ENCODE measurements at places on chromosomes 2 and 18.

- no peak for DNase-seq
Measured at GRCh38 chr2:120611961-120612360, 123.7 kb upstream of the GLI2 start.

GRCh38 chr2:37892436-37893114 lies 32.5 kb upstream of the RMDN2 start:
- no peak for DNase-seq

DNA sequence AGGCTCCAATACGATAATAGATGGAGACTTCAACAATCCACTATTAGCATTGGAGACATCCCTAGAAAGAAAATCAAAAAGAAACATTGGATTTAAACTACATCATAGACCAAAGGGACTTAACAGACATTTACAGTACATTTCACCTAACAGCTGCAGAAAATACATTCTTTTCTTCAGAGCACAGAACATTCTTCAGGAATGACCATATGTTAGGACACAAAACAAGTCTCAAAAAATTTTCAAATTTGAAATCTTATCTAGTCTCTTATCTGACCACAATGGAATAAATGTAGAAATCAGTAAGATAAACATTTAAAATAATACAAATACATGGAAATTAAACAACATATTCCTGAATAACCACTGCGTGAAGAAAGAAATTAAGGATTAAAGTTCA lies 68.7 kb downstream of the STRADB start:
- DNase-seq, result no peak

- DNase-seq, result no peak
Measured at GRCh38 chr2:240963065-240963867, 35.2 kb upstream of the SNED1 start.

DNA sequence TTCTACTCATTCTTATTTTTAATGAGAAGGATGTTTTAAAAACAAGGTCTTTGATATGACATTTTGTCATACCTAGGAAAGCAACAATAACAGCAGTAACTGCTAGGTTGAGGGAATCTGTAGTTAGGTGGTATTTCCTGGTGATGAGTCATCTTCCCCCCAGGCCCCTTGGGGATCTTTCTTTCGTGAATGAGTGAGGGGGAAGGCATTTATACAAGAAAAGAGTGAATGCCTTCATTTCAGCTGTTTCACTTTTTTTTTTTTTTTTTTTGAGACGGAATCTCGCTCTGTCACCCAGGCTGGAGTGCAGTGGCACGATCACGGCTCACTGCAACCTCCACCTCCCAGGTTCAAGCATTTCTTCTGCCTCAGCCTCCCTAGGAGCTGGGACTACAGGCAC lies 108.6 kb downstream of the MAP4K4 start:
- DNase-seq, result no peak

- no peak for DNase-seq
Measured at GRCh38 chr2:113283704-113284284, 5.1 kb upstream of the PAX8 start.

GRCh38 chr2:15782009-15782751 lies 158.2 kb upstream of the MYCN start:
- DNase-seq, result no peak

GRCh38 chr2:151614606-151615306 lies 119.5 kb downstream of the NEB start:
- DNase-seq, result no peak

DNA sequence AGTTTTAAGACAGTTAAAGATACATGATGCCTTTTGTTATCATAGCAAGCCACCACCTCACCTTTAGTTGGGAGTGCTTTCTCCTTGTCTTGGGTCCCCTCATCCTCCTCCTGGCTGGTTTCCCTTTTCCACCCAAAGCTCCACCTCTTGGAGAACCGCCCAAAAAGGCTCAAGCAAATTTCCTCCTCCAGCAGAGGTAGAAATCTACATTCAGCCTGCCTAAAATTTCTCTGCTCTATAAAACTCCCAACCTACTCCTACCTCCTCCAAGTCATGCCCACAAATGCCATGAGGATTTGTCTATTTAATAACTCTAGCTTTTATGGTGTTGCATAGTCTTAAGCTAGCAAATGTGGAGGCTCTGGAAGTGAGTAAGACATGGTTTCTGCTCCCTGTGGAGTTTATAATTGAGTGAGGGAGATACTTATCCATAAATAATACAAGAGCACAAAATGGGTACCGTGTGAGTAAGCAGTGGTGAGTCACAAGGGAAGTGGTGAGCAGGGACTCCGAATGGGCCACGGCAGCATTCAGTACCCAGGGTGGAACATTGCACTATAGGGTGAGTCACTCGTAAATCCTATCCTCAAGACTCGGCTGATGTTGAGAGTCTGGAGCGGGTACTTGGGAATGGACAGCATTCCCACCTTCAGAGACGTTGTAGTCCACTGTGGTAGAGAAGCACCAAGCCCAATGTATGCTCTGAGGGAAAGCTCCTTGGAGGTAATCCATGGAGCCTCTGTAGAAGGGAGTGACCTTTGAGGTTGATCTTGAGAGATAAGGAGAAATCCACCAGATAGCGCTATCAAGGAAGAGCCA lies 146.3 kb downstream of the RTN4 start:
- no peak for DNase-seq
